ENCODE measurements at places on chromosomes 6 and 20.

GRCh38 chr20:60304931-60305330 lies 346.7 kb downstream of the CDH26 start:
- no peak for DNase-seq

GRCh38 chr20:51409192-51409880 lies 133.2 kb downstream of the NFATC2 start:
- DNase-seq = no peak

DNA sequence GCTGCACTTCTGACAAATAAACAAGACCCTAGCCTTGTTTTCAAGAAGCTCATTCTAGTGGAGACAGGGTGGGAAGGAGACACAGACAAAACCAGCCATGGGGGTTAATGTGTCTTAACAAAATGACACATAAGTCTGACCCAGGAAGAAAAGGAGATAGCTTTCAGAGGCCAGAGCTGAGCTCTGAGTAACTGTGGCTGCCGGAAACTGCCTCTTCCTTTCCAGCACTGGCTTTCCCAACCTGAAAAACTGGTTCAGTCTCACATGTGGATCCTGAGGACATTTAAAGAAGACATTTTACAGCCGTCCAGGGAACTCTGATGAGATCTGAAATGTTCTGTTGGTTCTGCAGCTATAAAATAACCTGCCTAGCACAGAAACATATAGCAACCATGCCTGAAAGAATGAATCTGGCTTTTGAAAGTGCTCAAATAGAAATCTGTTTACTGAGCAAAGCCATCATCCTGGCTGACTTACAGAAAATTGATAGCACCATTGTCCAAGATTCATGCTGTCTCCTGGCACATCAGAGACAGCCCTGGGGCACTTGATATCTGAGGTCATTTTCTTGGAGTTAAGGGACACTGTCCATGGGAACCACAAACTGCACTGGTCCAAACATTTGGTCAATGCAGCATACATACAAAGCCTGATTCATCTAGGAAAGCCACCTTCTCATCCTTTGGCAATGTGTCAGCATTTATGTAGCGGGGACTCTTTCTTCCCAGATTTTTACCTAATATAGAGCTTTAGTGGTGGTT lies 83.2 kb upstream of the PAX1 start:
- no peak for DNase-seq

DNA sequence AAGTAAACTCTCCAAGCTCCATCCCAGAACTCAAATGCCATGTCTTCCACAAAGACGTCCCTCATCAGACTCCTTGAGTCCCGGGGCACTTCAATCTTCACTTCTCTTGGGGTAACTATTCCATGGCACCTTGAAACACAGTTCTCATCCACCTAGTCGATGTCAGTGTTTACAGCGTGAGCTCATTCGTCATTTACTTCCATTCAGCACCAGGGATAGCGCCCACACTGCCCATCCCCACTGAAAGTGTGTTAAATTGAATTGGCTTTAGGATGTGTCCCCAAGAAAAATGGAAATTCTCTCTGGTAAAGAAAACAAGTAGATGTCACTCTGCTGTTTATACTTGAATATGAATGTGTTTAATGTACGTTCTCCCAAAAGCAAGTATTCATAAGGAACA lies 31.3 kb downstream of the KCNK15 start:
- DNase-seq = peak; percentile 29

GRCh38 chr6:111997078-111997852 lies 56.6 kb upstream of the CCN6 start:
- DNase-seq = peak; percentile 66

DNA sequence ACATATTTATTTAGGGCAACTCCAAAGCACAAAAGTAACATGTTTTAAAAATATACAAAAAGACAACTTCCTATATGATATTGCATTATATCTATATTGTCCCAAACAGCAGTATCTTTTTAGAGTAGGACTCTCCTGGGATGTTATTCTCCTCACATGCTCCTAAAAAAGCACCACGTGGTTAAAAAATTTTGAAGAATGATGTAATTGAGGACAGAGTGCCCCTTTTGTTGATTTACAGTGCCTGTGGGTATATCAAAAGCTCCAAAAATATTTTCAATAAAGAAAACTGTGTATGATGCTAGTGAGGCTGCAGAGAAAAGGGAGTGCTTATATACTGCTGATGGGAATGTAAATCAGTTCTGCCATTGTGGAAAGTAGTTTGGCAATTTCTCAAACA lies 130.3 kb upstream of the HDAC2 start:
- DNase-seq = no peak

GRCh38 chr6:12408752-12409151 lies 118.6 kb downstream of the EDN1 start:
- DNase-seq = no peak

DNA sequence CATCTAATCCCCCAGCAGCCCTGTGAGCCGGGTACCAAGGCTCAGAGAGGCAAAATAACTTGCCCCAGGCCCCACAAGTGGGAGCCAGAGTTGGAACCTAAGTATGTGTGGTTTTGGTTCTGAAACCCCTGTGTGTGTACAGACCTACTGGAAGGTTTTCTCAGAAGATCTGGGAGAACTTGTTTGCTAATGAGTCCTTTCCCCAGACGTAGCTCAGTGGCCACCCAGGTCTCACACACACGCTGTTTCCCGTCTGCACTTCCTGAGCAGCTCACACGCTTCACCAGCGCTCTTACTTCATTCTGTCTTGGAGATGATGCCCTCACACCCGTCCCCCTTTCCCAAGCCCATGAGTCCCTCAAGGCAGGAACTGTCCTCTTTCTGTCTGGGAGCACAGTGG lies 8.2 kb downstream of the CCN5 start:
- DNase-seq = no peak

All from left renal pelvis (tissue), 4 donors.